Activated CD4-positive, alpha-beta T cell treated with anti-CD3 and anti-CD28 coated beads, Interleukin-2, amount 10 ng/mL, durations not matched to agents 7 days and 5 days (primary cell): ENCODE measurements at places on chromosomes 6 and 20. TPM values are rescaled to one million over a fixed set of nuclear protein-coding genes. Genes with fewer than 3 reads are reported as not detected.

- no peak for DNase-seq
Measured at GRCh38 chr20:55684578-55684977, 320.7 kb downstream of the CBLN4 start.

DNA sequence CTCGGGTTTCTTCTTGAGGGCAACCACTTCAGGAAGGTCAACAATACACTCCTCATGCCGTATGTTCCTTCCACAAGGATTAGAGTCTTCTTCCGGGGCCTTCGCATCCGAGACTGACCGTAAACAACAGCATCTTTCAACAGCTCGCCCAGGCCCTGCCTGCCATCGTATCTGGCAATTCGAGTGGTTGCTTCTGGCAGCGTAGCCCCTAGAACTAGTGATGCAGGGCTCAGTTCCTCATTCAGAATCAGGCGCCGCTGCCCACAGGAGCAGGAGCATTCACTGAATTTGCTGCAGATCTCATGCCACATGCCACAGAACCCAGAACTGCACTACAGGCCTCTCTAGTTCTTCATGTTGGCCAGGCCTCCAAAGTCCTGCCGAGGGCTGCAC lies 59.0 kb upstream of the AFDN start:
- no peak for DNase-seq

LRFN2 gene
- total RNA-seq, result 0.25 TPM

GRCh38 chr6:12058172-12058961 lies 46.3 kb downstream of the HIVEP1 start:
- no peak for DNase-seq

- DNase-seq, result peak; percentile 81
Measured at GRCh38 chr6:3915076-3915791, 66.1 kb downstream of the FAM50B start.
